ENCODE measurements at places on chromosomes 7 and 10.

DNA sequence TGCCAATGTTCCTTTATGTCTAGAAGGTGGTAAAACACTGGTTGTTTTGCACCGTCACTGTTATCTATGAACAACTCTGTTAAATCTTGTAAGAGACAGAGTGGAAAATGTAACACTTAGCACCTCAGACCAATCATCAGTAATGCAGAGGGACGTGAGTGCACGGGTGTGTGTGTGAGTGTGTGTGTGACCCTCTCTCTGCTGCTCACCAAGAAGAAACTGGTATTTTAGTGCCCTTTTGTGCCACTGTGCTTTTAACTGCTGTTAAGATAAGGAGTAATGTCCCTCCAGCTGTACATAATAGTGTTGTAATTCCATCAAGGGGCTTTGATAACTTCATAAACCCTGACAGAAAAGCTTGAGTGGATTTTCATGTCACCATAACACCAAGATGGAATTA lies 130.1 kb downstream of the CREB5 start:
- DNase-seq: no peak

- DNase-seq: no peak
These were observed at the start of gene PAPOLB for GRCh38 chr7:4861673-4862072. PAPOLB (minus strand) TSS chr7:4862030; CDS start chr7:4861810, 220 bp downstream.

- DNase-seq: no peak
These were observed 57.6 kb downstream of the RNLS start for GRCh38 chr10:88525371-88526069.

DNA sequence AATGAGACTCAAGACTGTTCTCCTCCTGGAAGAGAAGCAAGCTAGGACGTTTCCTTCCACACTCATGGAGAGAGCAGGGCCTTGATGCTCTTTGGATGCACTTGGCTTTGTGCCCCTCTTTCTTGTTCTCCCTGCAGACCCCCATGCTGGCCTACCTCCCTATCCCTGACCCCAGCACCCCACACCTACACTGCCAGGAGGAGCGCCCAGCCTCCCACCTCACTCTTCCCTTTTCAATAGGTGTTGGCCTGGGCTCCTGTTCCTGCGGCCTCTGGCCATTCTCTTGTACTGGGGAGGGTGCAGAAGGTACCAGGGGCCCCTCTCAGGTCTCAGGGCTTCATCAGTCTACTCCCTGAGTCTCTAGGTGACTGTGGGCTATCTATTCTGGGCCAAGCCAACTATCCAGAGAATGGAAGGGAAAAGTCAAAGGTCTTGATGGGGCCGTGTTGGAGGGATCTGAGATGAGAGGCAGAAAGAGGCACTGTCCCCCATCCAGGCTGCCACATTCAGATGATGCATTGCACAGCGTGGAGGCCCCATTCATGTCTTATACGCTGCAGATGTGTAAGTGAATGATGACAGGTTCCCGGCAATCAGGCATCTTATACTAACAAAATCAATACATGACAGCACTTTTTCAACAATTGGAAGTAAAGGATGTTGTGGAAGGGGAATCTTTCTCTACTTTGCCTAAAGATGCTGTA lies 32.7 kb upstream of the LOXL4 start:
- DNase-seq: no peak

DNA sequence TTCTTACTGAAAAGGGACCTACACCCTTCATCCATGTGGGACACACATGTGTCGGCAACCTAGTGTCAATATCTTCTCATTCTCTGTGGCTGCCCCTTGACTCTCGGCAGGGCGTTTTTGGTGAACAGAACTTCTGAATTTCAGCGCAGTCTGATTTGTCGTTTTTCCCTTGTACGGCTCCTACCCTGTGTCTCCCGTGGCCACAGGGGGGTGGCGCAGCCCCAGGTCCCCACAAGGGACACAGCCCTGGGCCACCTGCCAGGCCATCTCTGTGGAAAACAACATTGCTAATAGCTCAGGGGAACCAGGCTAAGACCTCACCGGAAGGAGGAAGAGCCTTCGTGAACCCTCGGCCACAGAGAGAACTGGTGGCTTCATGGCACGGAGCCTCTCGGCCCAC lies 53.1 kb upstream of the NKX6-2 start:
- no peak for DNase-seq

GRCh38 chr10:93154531-93154930 lies 80.8 kb downstream of the CYP26A1 start:
- no peak for DNase-seq

DNA sequence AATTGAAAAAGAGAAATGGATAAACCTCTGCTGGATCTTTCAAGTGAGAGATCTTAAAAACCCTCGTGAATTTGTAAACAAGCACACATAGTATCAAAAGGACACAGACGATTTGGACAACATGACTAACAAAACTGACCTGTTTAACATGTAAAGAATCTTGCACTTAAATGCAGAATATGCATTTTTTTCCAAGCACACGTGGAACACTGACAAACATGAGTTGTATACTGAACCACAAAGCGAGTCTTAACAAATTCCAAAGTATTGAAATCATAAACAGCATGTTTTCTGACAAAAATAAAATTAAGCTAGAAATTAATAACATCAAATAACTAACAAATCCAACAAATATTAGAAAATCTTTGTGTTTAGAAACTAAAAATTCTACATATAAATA lies 65.0 kb upstream of the ZNF746 start:
- DNase-seq: no peak

DNA sequence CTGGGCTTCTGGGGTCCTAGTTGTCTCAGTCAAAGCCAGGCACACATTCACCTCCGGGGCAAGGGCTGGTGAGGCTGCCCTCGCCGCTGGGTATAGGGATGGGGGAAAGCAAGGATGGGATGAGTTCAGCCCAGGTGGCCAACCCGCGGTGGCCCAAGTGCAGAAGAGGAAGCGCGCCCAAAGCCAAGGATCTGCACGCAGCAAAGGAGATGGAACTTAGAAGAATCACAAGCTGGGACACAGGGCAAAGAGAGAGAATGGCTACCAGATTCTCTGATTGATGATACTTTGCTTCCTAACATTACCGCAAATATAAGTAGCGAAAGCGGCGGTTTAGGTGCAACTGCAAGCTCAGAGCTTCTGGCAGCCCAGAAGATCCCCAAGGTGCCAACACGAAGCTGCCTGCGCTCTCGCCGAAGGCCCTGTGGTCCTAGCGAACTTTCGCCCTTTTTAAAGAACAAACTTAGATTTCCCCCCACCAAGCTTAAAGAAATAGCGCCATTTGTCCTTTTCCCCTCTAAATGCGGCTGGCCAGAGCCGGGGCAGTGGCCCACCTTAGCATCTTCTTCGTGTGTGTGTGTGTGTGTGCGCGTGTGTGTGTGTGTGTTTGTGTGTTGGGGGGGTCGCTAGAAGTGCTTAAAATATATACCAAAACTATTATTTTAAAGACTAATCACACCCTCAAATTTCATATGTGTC lies 927 bp upstream of the MKX start:
- DNase-seq: peak; percentile 39

DNA sequence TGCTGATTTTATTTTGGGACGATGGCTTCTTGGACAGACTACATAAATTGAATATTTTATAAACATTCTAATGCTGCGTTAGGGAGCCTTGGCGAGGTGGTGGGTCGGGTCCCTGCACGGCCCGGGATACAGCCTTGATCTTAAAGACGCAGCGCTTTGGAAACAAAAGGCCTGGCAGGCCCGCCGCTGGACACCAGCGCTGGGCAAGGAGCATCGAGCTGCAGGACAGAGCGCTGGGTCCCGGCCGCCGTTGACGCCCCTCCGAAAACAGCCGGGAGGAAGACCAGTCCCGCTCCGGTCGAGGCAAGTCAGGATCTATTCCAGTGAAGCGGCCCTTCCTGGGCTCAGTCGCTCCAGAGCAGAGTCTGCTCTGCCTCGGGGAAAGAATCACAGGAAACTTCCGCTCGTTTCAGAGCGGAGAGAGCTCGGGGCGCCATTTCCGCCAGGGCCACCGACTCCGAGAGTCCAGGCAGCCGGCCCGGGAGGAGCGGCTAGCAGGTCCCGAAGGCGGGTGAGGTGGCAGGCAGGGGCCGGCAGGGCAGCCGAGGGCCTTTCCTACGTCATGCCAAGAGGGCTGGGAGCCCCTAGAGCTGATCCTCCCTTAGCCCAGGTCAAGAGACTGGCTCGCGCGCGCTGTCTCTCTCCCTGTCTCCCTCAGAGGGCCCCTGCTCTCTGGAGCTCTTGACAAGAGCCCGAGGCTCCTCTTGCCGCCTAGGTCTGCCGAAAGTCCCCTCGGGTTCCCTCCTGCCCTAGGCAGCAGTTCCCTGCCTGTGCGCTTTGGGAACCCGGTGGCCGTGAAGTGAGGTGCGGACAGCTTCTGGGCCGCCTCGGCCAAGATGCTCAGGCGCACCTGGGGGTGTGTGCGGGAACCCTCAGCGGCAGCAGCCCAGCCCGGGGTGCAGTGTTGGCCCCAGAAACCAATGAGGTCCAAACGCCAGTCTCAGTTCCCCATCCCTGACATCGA lies 1.4 kb upstream of the DRGX start:
- no peak for DNase-seq

DNA sequence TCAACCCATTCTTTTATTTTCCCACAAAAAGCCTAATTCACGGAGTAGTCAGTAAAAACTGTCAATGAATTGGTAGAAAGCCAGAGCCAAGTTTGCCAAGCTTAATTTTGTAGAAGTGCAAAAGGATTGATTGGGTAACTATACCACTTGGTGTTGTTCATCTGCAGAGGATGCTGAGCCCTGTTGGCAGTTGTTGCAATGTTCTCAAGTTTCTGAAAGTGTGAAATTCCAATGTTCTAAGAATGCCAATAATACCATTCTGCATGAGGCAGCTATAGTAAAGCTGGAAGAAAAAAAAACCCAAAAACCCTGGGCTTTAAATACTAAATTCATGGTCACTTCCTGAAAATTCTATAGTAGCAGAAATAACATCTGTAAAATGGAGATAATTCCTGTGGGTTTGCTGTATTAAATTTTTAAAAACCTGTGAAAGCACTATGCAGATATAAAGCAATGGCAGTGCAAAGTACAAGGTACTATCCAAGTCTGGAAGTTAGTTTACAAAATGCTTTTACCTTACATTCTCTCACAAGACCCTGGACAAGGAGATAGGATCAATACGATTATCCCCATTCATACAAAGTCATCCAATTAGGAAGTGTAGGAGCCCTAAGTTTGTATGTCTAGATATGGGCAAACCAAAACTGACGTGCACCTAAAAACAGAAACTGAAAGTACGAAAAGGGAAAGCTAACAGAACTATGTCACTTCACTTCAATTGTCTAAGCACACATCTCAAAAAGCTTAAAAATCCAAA lies 6.0 kb upstream of the PON1 start:
- no peak for DNase-seq

- no peak for DNase-seq
These were observed 11.3 kb upstream of the PHYH start for GRCh38 chr10:13311177-13311575.

GRCh38 chr7:593324-594115 lies 73.9 kb upstream of the PDGFA start:
- no peak for DNase-seq

- DNase-seq: no peak
These were observed 157.6 kb upstream of the SEMA3E start for GRCh38 chr7:83806538-83806937.

Data from activated T-cell treated with anti-CD3 and anti-CD28 coated beads, Interleukin-2, amount 50 U/mL, for 48 hours (primary cell).